Cortex of kidney (tissue), 1 donor: ENCODE measurements at places on chromosomes 7 and 10.

DNA sequence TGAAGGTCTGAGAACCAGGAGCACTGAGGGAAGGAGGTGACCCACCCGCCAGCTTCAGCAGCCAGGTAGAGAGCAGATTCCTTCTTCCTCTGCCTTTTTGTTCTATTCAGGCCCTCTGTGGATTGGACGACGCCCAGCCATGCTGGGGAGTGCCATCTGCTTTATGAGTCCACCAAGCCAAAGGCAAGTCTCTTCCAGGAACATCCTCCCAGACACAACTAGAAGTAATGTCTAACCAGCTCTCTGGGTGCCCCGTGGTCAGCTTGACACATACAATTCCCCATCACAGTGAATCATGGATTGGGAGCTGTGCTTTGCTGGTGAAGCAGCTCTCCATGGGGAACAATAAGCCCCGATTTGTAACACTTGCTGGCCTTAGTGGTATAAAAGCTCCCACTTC, 125.2 kb downstream of the CCDC3 start:
- DNase-seq = no peak

DNA sequence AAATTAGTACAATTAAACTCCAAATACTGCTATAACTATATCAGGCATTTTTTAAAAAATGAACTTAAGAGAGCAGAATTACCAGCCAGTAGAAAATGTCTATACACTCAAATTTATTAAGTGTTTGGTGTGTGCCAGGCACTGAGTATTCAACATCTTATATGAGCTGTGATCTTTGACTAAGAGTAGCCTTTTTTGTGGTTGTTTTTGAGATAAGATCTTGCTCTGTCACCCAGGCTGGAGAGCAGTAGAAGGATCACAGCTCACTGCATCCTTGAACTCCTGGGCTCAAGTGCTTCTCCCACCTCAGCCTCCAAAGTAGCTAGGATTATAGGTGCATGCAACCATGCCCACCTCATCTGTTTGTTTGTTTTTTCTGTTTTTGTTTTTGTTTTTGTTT, 102.5 kb upstream of the CELF2 start:
- no peak for DNase-seq

DNA sequence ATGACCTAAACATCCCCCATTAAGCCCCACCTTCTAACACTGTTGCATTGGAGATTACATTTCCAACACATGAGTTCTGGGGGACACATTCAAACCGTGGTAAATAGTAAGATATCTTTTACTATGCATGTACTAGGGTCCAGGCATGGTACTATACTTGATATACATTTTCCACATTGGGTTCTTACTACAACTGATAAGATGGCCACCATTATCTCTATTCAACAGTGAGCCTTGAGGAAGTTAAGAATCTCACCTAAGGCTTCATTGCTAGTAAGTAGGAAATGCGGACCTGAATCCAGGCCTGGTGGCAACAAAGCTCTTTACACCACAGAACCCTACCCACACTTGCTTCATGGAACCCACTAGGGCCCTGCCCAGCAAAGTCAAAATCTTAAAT, 5.7 kb downstream of the PANK1 start:
- no peak for DNase-seq

DNA sequence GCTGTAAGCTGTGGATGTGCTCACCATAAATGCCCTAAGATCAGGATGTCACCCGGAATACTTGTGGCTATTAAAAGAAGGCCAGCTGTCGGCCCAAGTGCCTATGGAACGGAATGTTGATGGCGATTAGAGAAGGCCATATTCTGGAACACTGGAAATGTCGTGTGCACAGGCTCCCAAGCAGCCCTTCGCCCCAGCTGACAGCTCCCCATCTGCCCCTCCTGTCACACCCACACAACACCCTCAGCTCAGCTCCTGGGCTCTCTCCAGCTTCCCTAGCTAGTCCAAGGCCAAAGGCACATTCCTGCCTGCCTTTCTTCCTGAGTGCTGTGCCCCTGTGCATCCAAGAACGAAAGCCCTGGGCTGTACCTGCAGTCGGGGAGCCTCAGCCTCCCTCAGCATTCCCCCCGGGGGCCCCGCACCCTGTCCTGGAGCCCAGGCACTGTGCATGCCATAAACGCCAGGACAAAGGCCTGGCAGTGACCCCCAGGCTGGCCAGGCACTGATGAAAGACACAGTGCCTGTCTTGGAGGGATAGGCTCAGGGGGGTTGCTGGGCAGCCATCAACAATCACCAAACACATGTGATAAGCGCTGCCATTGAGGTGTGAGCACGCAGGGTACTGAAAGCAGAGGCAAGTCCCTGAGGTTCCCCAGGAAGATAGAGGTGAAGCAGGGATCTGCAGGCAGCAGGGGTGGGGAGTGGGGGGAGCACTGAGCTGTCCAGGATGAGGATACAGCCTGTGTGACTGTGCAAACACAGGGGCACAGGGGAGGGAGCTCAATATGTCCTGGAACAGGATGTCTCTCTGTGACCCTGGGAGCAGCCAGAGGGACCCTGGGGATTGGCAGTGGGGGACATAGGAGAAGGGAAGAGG, 3.7 kb upstream of the LDB3 start:
- no peak for DNase-seq

DNA sequence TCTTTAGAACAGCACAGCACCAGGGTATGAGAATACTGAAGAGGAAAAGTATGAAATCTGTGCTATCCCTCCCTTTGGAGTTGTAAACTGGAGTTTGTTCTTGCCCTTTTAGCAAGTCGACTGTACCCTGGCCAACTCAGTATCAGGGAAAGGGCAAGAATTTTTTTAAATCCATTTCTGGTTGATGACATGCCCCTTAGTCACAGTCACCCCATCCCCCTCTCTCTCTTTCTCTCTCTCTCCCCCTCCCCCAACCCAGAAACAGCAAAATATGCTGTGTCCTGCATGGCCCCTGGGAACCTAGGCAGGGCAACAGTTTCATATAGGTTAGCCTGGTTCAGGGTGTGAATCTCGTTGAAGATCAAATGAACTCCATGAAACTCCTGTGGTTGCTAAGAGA, 177.7 kb upstream of the ADO start:
- no peak for DNase-seq

GRCh38 chr7:91837397-91838070, 43.0 kb downstream of the MTERF1 start:
- DNase-seq = no peak

DNA sequence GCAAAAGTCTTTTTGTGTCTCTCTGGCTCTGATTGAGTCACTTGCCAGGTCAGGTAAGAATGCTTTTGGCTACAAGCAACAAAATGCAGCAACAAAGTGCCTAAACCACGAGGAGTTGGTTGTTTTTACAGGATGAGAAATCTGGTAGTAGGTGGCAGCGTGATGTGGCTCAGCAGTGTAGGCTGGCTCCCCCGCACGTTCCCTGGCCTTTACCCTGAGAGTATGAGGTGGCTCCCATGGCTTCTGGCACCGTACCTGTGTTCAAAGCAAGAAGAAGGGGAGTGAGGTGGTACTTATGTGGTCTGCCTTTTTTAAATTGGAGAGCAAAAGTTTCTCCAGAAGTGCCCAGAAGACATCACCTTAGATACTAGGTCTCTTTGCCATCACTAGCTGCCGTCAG, 11.7 kb downstream of the PRKRIP1 start:
- no peak for DNase-seq

DNA sequence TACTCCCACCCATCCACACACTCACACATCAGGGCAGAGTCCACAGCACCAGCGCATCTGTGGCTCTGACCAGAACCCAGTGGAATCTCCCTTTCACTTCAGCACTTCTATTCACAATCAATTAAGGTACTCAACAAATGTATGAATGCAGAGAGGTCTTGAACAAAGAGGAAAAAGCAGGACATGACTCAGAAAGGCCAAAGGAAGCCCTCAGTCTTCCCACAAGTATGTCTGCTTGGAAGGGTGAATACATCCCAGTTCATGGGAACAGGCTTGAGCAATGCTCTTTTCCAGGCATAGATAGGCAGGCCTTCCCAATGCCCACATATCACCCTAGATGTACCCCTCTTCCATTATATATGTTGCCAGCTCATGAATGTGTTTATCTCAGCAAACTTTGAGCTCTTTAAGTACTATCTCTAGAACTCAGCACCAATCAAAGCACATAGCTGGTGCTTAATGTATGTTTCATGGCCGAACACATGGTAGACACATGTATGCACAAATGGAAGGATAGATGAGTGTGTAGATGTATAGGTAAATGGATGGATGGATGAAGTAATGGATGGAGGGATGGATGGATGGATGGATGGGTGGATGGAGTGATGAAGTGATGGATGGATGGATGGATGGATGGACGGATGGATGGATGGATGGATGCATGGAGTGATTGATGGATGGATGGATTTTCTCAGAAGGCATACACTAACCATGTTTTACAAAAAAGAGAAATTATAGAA, 507.6 kb downstream of the GRID1 start:
- DNase-seq = no peak

DNA sequence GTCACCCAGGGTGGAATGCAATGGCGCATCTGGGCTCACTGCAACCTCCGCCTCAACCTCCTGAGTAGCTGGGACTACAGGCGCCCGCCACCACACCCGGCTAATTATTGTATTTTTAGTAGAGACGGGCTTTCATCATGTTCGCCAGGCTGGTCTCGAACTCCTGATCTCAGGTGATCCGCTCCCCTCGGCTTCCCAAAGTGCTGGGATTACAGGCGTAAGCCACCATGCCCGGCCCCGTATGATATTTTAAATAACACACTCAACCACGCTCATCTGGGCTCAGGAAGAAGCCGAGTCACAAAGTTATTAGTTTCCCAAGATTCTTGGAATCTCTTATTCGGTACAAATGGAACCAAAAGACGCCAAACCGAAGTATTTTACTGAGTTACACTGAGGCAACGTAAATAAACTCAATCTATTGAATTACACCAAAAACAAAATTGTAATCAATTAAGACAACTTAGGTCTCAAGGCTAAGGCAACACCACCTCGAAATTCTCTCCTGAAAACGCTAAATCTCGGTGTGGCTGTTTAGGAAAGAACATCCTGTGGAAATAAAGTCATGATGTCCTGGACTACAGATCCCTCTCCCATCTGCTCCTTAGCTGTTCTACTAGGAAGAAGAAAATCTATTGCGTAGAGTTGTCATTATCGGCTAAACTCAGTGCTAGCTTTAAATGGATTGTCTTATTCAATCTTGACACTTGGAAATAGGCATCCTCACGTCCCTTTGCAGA, 910 bp downstream of the ARHGAP19 start:
- no peak for DNase-seq

DNA sequence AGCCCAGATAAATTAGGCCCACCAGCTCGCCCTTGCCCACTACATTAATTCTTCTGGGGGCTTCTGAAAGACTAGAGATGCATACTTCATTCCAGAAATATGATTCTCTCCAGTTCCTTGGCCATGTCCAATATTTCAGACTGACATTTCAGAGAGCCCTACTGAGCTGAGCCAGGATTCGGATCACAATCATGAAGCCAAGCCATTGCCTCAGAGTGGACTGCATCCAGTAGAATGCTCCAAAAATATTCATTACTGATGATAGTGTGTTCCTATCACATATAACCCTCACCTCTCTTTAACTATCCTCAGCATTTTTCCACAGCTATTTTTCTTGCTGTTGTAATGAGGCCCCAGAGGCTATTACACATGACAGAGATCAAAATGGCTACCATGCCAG, 38.7 kb downstream of the ARMH3 start:
- DNase-seq = no peak

- no peak for DNase-seq
These were observed 98.8 kb downstream of the ADK start for GRCh38 chr10:74249865-74250264.

- DNase-seq = no peak
These were observed 491.9 kb upstream of the PFKP start for GRCh38 chr10:2575460-2575859.

DNA sequence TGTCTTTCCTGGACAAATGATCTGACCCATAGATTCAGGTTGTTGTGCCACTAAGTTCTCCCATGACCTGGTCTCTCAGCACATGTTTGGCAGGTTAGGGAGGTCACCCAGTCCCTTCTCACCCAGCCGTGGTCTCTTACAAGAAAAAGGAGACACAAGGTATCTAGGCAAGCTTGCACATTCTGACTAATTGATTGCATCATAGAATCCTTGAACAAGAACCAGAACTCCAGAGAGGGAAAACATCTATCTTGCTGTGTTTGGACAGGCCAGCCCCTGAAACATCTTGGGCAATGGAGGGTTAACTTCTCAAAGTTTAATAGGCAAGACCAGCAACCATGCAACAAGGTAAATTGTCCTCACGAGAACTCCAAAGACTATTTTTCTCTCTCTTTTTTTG, 8.5 kb upstream of the HK1 start:
- DNase-seq = no peak

DNA sequence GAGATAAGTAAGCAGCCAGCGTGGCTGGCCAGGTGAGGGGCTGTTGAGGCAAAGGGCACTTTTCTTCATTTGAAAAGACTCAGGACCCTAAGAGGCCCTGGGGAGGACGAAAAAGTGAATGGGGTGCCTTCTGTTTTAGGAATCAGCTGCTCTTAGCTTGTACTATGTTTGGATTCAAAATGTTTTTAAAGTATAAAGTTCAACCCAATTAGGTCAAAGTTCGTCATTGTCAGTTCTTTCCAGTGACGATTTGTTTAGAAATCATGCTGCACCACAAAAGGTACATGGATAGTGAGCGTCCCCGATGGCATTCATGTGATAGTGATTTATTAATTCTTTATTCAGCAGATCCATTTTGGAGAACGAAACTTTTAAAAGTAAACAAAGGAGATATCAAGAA, 338.2 kb downstream of the SDK1 start:
- DNase-seq = no peak
